ENCODE measurements at places on chromosomes 11 and 22.

DNA sequence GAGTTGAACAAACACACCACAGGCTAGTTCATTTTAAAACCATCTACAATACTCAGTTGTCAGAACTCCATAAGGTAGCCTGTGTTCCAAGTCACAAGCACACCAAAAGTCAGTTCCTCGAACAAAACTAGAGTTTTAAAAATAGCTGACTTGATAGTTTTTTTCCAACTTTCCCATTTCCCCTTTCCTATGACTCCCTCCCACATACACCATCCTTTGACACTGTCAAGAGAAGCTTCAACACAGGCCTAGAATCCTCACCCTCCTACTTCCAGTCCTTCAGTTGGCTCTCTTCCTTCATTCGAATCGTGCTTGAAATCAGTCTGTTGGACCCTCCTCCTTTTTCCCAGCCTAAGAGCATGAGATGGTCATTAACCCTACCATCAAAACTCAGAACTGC is 105.7 kb upstream of the AKIP1 start:
- no peak for DNase-seq

DNA sequence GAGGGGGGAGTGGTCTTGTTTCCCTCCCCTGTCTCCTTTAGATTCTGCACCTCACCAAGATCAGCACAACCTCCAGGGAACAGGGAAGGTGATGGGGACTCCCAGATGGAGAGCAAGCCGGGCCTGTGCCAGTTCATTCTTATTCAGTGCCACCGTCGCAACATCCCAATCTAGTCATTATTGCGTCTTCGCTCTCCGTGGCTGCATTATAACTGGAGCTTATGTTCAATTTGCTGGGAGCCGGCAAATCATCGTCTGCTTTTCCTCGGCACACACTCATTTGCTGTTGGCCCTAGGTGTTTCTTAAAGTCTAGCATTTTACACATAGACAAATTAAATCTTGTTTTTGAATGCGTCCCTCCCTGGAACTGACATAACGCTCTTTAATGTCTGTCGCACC is 1269.7 kb downstream of the BRD1 start:
- no peak for DNase-seq

DNA sequence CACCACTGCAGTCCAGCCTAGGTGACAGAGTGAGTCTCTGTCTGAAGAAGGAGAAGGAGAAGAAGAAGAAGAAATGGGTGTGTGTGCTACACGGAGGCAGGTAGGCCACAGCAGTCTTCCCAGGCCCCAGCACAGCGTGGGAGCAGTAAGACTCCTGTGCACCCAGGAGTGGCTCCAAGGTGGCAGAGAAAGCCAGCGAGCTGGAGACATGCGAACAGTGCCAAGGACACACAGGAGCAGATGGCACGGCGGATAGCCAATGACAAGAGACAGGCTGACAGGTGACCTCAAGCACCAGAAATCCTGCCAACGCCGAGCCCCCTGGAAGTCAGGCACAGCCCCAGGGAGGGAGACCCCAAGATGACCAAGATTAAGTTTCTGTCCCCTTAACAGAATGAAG is 9.0 kb upstream of the SCGB1A1 start:
- no peak for DNase-seq

GRCh38 chr11:131463649-131464425 is 93.4 kb downstream of the NTM start:
- DNase-seq = no peak

DNA sequence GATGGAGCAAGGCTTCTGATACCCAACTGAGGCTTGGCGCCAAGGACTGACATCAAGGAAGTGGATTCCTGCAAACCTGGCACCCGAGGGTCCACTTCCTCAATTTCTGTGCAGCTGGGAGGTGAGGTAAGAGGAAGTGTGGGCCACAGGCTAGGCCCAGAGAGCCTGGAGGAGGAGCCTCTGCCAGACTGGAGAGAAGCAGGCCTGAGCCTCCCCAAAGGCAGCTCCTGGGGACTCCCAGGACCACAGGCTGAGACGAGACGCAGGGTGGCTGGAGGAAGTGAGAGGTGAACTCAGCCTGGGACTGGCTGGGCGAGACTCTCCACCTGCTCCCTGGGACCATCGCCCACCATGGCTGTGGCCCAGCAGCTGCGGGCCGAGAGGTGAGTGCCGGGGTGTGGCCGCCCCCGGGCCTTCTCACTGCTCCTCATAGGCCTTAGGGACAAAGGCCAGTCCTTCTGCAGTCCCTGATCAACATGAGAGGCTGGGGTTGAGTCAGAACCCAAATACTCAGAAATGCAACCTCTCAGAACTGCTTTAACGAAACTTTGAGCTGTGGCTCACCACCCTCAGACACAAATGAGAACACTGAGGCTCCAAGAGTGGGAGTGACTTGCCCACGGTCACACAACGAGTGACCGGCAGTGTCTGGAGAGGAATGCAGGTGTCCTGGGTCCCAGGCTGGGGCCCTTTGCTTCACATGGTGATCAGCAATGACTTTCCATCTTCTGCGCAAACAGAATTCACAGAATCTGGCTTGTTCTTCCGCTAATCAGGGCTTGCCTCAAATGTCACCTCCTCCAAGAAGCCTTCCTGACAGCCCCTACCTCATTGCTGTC is at the start of gene NCF4:
TSS of gene NCF4 (plus strand) at position 186 of the 839 bp plus-strand sequence. CDS start at position 352, 166 bp downstream.
- DNase-seq = peak; percentile 88

GRCh38 chr22:50576806-50577696 is 1.2 kb downstream of the CPT1B start:
- DNase-seq = no peak

DNA sequence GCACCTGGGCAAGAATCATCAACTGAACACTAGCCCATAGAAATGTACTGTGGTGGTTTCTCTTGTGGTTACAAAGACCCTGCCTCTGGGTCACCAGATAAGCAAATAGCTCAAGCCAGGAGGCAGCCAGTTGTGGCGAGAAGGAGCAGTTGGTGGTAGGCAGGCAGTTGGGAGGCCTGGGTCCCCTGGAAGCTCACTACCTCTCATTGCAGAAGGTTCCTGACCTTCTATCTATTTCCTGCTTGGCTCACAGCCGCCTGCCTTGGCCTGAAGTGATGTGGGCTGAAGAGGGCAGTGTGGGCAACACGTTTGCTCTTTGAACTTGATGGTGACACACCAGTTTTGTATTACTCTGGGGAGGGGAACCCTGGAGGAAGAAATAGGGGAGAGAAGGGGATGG is 34.7 kb downstream of the NECTIN1 start:
- DNase-seq = no peak

GRCh38 chr11:65891219-65892136 is 1.0 kb downstream of the CCDC85B start:
- DNase-seq = peak; percentile 78

- DNase-seq = no peak
These were observed 73.1 kb downstream of the ELP4 start for GRCh38 chr11:31582697-31583096.

All from activated CD4-positive, alpha-beta T cell treated with anti-CD3 and anti-CD28 coated beads, Interleukin-2, amount 10 ng/mL, durations not matched to agents 24 days and 14 days (primary cell).